ENCODE measurements at places on chromosomes 2 and 18.
A peak's percentile ranks its signal among the peaks of the same experiment; 100 is the strongest.

DNA sequence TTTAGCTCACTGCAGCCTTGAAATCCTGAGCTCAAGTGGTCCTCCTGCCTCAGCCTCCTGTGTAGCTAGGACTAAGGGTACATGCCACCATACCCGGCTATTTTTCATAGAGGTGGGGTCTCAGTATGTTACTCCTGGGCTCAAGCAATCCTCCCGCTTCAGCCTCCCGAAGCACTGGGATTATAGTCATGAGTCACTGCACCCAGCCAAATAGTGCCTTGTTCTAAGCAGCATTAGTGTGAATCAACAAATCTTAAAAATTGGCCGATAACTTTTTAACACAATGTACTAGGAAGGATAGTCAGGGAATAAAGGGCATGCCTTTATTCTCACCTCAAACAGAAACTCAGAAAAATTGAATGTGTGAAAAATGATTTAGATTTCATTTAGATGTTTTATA is 51.6 kb downstream of the XRCC5 start:
- no peak for DNase-seq

DNA sequence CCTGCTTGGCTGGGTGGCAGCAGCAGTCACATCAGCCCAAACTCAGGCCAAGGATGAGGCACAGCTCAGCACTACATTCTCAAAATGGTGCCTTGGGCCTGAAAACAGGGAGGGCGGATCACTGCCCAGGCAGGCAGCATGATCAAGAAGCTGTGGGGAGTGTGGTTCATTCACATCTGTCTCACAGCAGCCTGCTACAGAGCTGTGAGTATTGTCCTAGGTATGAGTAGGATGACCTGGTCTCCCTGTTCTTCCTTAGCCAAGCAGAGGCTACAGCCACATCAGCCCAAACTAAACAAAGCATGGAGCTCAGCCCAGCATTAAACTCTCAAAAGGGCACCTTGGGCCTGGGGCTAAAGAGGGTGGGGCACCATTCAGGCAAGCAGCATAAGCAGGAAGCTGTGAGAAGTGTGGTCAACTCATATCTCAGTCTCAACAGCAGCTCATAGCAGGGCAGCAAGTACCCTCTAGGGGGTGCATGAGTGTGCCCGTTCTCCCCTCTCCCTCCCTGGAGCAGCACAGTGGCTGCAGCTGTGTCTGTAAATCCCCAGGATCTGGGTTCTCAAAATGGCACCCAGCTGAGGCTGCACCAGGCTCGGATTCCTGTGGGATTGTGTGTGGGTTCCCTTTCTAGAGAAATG is 139.6 kb downstream of the TRABD2A start:
- peak; percentile 41 for DNase-seq

DNA sequence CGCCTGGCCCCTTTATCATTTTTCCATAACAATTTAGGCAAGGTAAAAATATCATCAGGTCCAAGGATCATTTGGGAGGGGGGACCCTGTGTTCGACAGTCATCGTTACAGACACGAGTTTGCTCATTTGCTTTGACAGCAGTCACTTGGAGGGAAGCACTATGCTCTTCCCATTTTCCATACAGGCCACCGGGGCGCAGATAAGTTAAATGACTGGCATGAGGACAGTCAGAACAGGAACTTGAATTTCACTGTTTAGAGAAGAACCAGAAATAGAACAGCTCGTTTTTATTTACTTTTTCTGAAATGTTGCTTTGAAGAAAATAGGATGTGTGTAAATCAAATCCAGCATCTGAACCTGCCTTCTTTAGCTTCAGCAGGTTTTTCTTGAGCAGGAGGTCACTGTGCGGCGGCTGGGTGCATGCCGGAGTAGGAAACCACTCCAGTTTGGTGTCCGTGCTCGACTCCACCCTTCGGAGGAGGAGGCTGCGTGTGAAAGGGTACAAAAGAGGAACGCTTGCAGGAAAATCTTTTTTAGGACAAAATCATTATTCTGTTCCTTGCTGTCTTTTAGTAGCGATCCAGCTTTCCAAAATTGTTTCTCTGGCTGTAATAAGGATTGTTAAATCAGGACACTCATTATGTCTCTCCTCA is 15.2 kb downstream of the NPAS2 start:
- no peak for DNase-seq

GRCh38 chr18:3867864-3868311 is 417.9 kb downstream of the TGIF1 start:
- DNase-seq = no peak

DNA sequence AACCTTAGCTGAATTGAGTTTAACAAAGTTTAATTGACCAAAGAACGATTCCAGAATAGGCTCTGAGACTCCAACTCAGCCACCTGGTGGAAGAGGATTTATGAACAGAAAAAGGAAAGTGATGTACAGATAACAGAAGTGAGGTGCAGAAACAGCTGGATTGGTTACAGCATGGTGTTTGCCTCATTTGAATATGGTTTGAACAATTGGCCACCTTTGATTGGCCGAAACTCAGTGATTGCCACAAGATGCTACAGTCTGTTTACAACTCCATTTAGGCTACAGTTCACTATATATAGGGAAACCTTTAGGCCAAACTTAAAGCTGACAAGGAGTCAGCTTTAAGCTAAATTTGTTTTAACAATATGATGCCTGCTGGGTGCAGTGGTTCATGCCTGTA is 28.1 kb upstream of the SLC35G4 start:
- DNase-seq = no peak

DNA sequence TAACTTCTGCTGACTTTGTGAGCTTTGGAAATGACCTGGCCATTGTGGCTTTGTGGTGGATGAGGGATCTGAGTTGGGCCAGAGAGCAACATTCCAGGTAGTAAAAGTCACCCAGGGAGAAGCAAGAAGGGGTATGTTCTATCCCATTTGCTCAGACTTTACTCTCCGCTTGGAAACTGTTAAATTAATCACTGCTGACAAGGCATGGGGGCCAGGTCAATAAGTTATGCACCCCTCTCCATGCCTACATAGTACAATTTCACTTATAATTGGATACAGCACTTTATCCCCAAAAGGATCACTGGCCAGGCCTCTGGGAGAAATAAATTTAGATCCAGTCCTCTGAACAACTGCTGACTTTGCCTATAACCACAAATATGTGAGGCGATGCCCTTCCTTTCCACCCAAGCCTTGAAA is 92.1 kb downstream of the RPRM start:
- DNase-seq = no peak

GRCh38 chr2:219559156-219559915 is 12.0 kb downstream of the OBSL1 start:
- no peak for DNase-seq

DNA sequence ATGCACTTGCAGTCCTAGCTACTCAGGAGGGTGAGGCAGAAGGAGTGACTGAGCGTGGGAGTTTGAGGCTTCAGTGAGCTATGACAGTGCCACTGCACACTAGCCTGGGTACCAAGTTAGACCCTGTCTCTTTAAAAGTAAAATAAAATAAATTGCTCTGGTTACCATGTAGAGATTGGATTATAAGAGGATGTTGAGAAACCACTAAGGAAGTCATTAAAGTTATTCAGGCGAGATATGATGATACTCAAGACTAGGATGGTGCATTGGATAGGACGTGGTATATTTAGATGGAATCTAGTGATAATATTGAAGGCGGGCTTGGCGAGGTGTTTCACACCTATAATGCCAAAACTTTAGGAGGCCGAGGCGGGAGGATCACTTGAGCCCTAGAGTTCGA is 50.6 kb downstream of the BMPR2 start:
- no peak for DNase-seq

GRCh38 chr18:48662011-48662661 is 123.3 kb downstream of the CTIF start:
- DNase-seq = no peak

DNA sequence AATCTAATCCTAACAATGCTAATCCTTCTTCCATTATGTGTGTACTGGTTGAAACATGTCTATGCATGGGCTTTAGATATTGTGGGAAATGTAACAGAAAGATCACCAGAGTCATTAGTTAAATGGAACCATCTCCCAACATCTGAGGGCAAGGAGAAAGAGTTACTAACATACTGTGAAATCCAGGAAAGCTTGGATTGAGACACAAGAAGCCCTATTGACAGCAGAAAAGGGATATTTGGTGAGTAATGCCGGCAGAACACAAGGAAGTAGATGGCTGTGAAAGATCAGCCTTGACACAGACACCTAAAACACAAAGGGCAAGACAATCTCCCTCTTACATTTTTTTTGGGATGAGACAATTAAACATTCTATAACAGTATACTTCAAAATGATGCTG is 28.5 kb upstream of the LAMA1 start:
- DNase-seq = no peak

- DNase-seq = no peak
Measured at GRCh38 chr18:56109757-56110156, 521.8 kb upstream of the TCF4 start.

DNA sequence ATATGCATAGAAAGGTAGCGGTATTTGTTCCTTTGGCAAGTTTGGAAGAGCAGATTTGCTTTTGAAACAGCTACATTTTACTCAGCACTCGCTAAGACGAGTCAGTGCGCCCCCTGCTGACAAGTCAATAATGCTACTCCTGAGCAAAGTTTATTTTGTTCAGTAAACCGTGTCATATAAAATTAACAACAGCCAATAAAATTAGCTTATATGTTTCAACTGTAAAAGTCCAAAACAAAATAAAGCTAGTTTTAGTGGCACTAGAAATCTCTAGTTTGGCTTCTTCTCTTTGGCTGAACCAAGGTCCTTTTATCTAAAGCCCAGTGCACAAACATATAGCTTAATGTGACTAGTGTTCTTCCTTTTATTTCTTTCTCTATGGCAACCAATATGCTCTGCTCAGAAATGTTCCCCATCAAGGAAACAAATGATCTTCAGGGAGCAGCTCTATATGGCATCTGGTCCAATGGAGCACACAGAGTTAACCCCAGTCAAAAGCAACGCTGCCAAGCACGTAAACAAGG is 4.2 kb upstream of the POU3F3 start:
- DNase-seq = no peak

DNA sequence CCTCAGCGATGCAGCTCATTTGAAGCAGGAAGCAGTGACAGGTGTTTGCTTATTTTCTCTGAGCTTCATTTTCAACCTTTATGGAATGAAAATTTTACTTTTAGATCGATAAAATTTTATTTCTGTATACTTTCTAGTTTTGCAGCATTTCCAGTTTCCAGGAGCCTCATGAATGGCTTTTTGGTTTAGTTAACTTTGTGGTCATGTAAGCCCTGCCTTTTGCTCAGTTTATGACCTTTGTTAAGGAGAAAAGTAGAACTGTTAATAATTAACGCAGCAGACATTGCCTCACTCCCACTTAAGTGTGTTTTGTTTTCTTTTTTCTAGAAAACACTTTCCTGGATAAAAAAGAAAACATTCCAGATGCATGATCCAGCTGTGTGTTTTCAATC is 4.4 kb upstream of the FARP2 start:
- no peak for DNase-seq

DNA sequence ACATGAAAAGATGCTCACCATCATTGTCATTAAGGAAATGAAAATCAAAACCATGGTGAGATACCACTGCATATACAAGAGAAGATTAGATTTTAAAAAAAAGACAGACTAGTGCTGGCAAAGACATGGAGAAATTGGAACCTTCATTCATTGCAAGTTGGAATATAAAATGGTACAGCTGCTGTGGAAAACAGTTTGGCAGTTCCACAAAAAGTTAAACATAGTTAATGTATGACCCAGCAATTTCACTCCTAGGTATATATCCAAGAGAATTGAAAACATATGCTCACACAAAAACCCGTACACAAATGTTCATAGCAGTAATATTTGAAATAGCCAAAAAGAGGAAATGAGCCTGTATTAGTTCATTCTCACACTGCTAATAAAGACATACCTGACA is 33.7 kb upstream of the MBOAT2 start:
- no peak for DNase-seq

- DNase-seq = no peak
Measured at GRCh38 chr2:188786368-188786841, 187.8 kb upstream of the COL3A1 start.

GRCh38 chr2:105522645-105523044 is 123.8 kb upstream of the FHL2 start:
- DNase-seq = no peak

GRCh38 chr2:8134473-8134932 is 547.4 kb upstream of the ID2 start:
- no peak for DNase-seq

- DNase-seq = no peak
Measured at GRCh38 chr2:72083751-72084583, 63.7 kb downstream of the CYP26B1 start.

DNA sequence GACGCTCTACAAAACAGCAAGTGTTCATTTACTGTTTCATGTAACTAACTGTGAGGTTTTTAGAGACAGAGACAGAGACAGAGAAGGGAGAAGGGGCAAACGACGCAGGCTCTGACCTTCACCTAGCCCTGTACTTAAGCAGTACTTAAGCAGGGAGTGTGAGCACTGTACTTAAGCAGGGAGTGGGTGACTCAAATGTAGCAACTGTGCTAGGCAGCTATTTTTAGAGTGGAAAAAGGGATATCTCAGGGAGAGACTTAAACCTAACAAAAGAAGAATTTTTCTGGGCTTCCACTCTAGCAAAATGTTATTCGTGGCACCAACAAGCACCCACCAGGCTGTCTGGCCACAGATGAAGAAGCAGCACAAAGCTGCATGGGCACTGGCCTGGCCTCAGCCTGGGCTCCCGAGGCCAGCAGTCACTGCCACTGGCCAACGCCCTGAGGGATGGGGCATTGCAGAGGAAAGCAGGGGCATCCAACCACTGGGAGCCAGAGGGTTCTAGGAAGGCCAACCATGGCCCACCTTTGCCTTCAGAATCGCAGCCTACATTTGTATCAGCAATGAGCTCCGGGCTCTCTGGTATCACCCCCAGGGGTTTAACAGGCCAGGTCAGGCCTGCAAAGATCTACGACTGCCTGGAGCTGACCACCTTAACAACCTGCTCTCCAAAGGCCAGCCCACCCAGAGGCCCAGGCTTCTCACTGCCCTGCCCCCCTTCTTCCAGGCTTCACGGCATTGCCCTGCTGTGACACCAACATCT is 154.3 kb downstream of the TTC32 start:
- no peak for DNase-seq

DNA sequence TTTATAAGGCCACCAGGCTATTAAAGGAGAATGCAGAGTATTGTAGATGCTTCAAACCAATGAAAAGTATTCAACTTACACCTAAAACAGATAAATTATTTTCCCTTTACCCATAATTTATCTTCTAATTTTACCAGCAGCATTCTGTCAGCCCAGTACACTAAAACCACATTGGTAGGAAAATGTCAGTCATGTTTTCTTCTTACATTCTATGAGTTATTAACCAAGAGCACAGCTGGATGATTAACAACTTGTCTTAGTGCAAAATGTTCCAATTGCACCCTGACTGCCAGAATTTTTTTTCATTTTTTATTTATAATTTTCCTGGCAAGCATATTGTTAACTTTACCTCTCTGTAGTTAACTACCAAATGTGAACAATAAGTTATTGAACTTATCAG is 79.0 kb upstream of the WDR75 start:
- DNase-seq = no peak

GRCh38 chr2:165902934-165903333 is 50.6 kb downstream of the TTC21B start:
- no peak for DNase-seq

DNA sequence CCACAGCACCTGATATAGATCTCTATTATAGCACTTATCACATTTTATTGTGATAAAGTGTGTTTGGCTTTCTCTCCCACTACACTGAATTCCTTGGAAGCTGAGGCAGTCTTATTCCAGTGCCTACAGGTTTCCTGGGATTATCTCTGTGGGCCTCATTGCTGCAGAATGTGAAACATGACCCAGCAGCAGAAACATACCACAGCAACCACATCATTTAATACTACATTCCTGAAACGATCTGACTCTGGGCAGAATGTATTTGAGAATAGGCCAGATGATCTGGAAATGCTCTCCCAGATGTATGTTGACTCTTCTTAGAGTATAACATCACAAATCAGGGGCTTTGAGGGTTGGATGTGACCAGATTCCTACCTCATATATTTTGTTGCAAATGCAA is 323.5 kb upstream of the TANK start:
- DNase-seq = no peak

Measured in iPS DF 6.9 (cell line).